NCI-H2171 (cell line): ENCODE measurements at places on chromosomes 13 and 19.

- no peak for DNase-seq
Observed at GRCh38 chr19:31232180-31232579, 117.1 kb downstream of the TSHZ3 start.

- DNase-seq: no peak
Observed at GRCh38 chr13:66347486-66348117, 882.5 kb downstream of the PCDH9 start.

DNA sequence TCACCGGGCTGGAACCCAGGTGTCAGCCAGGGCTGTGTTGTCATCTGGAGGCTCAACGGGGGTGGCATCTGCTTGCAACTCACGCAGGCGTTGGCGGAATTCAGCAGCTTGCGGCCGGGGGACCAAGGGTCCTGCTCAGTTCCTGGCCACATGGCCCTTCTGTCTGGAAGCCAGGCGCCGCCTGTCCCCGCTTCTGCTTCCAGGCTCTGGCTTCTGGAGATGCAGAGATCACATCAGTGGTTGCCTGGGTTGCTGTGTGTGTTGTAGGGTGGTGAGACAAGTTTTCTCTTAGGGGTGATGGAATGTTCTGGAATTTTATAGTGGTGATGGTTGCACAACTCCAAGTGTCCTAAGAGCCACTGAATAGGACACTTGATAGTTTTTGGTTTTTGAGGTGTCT lies 5.0 kb downstream of the ADAT3 start:
- no peak for DNase-seq

DNA sequence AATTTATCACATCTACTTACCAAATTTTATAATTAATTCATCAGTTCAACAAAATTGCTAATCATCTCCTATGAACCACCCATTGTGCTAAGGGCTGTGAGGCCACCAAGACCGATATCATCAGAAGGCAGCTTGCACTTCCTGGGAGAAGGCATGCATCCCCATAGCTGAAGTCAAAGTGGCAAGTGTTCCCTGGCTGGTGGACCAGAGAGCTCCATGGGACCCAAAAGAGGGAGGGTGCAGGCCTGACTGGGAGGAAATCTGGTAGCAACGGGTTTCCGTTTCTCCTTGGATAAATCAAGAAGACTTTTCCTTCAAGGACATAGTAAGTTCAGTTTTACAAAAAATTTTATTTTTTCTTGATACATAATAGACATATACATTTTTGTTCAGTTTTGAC lies 325.2 kb downstream of the FGF9 start:
- no peak for DNase-seq

- DNase-seq: no peak
Observed at GRCh38 chr19:49393881-49394280, 5.8 kb downstream of the KASH5 start.

GRCh38 chr19:54674021-54674617 lies 11.3 kb downstream of the LILRB4 start:
- DNase-seq: no peak

DNA sequence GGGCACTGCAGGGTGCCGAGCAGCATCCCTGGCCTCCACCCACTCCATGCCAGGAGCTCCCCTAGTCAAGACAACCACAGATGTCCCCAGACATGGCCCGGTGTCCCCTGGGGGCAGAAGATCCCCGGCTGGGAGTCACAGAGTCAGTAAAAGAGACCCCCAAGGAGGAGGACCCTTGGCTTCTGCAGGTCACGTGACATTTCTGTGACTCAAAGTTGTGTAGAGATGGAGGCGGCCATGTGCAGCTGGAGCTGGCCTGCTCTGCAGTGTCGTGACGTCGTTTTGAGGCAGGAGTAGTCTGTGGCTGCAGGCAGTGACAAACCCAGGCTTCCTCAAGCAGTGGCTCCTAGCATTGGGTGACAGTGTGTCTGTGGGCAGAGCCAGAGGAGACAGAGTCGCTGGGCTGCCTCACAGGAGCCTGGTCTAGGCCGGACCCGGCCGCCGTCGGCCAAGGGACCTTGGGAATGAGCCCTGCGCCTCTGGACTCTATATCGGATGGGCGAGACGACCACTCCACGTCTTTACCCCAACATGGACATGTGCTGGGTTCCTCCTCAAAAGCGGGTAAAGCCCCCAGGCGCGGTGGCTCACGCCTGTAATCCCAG lies 7.7 kb upstream of the DIRAS1 start:
- no peak for DNase-seq

DNA sequence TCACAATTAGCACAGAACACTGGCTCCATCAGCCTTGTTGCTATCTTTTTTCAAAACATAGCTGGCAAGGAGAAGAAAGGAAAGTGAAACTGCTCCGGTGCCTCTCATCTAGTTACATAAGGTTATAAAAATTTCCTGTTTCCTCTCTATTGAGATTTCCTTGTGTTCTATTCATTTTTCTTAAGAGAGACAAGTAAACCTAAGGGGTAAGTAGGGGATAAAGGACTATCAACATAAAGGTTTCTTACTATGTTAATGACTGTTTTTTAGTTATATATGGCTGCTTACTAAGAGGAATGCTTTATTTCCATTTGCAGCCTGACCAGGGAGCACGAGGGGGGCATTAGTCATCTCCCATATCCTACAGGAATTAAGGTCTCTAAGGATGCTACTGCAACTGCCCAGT lies 73.2 kb upstream of the MLNR start:
- no peak for DNase-seq

GRCh38 chr13:28583651-28584091 lies 75.3 kb upstream of the POMP start:
- DNase-seq: no peak

DNA sequence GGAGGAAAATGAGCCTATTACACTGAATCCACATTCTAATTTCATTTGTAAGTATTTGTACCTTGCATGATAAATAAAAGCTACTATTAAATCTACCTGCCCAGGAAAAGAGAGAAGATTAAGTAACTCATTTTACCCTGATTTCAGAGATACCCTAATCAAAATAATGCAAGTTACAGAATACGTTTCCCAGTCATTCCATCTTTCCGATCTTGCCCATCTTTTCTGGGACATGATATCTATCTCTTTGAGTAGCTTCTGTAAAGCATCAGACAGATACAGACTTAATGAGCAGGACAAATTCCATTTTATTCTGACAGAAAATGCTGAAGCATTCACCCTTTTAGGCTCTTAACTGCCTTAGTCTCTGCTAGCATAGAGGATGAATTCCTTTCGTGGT lies 56.6 kb downstream of the SPRY2 start:
- no peak for DNase-seq

DNA sequence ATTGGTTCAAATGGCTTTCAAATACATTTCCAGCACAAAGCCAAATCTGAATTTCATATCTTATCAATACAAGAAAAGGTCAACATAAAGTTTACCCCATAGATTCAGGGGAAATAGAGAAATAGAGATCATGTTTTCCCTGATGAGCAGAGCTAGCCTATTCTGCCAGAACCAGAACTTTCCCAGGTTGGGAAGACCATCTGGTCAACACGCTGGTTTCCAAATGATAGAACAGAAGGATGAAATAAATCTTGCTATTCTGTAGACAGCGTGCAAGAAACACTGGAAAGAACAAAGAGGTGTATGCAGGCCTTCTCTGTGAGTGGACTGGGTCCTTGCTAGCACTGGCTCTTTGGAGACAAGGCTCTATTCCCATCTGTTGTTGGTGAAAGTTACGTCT lies 350.6 kb downstream of the NDFIP2 start:
- DNase-seq: no peak

- no peak for DNase-seq
Observed at GRCh38 chr19:15129856-15130585, 22.8 kb downstream of the SYDE1 start.

GRCh38 chr19:48424694-48425219 lies 21.0 kb upstream of the GRWD1 start:
- no peak for DNase-seq

GRCh38 chr19:41367848-41368301 lies 3.9 kb upstream of the B9D2 start:
- DNase-seq: no peak

GRCh38 chr19:13463296-13463695 lies 43.0 kb downstream of the CACNA1A start:
- DNase-seq: no peak

- no peak for DNase-seq
Observed at GRCh38 chr13:99153219-99153618, 47.4 kb upstream of the UBAC2 start.

DNA sequence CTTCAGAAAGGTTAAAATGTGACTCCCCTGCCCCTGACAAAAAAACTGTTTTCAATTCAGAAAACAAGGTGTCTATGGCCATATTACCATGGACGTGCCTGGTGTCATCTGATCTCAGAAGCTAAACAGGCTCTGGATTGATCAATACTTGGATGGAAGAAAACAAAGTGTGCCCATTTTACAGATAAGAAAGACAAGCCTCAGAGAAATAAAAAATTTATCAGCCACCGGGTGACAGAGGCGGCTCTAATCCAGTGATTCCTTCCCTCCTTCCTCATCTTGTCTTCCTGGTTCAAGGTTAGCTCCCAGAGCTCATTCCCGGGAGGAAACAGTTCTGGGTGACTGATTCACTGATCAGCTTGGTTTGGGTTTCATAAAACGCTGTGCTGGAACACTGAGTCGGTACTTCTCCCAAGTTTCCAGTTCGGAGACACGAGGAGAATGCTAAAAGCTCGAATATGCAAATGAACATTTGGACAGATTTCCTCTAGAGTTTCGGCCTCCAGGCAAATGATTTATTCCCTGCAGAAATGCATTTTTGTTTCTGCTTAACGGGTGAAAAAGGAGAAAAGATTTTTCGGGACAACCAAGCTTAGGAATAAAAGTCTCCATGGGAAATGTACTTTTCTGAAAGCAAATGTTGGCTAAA lies 211.2 kb downstream of the UQCRFS1 start:
- no peak for DNase-seq

DNA sequence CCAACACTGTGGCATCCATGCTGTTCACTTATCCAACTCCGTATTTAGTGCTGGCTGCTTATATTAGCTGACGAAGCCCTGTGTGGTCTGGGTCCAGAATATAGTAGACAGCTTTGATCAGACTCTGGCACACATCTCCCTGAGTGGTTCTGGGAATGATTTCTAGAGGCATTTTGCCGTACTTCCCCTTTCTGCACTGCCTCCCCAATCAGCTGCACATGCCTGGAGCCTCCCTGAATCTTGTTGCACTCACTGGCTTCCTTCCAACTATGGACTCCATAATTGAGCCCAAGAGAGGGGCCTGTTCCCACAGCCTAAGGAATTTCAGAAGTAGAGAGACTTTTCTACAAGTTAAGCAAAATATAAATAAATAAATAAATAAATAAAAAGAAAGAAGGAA lies 30.4 kb upstream of the PCDH8 start:
- no peak for DNase-seq

DNA sequence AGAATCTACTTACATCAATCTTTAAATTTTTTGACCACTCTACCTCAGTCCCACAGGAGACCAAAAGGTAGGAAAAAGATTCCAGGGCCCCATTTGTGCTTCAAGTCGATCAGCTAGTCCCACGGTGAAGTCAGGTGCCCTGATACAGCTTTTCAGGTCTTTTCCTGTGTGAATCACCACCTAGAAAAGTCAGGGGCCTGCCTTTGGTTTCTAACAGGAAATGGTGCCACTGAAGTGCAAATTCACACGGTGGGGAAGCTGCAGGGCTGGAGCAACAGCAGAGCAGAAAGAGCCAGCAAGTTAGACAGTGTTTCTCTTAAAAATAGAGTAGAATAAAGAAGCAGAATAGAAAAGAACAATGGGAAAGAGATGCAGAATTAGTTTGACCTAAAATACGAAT lies 107.5 kb downstream of the KLF12 start:
- DNase-seq: no peak

DNA sequence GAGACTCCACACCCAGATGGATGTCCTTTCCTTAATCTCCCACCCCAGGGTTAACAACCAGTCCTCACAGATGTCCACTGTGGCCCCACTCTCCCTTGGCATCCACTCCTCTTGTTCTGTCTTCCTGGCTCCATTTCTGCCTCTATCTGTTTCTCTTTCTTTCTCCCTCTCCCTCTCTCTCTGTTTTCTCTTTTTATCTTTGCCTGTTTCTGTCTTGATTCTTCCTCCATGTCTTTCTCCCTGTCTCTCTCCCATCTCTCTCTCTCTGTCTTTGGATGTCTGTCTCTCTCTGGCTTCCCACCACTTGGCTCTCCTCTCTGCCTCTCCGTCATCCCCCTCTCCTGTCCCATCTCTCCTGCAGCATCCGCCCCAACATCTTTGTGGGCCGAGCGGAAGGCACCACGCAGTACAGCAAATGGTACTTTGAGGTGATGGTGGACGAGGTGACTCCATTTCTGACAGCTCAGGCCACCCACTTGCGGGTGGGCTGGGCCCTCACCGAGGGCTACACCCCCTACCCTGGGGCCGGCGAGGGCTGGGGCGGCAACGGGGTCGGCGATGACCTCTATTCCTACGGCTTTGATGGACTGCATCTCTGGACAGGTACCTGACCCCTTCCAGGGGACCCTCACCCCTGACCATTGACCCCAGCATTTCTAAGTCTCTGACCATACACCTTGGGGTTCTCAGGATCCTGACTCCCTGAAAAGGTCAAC lies 24.4 kb downstream of the RYR1 start:
- no peak for DNase-seq

GRCh38 chr13:73684286-73684685 lies 449.9 kb downstream of the KLF12 start:
- DNase-seq: no peak

DNA sequence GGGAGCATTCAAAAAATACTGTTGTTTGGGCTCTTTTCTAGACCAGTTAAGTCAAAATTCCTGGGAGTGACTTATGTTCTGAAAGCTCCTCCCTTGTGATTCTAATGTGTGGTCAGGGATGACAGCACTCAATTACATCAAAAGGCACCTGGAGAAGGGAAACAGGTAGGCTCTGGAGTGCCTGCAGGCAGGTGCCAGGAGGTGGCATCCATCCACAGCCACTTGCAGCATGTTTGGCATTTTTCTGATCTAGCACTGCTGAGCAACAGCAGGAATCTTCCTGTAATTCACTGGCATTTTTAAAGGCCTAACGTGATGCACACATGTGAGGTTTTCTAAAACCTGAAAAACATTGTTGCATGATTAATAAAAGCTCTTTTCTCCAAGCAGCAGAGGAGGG lies 94.6 kb downstream of the CCNA1 start:
- DNase-seq: no peak

DNA sequence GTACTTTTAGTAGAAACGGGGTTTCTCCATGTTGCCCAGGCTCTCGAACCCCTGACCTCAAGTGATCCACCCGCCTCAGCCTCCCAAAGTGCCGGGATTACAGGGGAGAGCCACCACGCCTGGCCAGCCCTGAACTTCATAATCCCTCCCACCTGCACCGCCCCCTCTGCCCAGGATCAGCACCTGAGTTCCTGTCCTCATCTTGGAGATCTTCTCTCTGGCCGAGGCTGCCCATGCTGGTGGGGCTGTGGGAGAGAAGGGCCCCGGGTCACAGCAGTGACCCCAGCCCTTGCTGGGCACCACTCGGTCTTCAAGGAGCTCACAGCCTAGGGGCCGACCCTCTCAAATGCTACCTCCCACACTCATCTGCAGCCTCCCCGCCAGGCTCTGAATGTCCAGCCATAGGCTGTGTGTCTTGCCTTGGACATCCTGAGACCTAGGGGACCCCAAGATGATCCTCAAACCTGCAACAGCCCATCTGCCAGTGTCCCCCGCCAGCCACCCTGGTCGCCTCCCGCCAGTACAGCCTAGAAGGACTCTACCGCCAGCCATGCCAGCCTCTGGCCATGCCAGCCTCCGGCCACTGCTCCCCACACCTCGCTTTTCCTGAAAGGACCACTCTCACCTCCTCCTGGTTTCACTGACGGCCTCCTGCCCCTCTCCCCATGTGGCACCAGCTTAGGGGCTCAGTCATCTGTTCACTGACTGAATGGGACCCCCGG lies 1.5 kb downstream of the ATP8B3 start:
- no peak for DNase-seq

GRCh38 chr19:9219489-9219888 lies at the start of gene OR7D4:
Gene OR7D4 (minus strand): TSS chr19:9219589. CDS start chr19:9214837, 4,752 bp downstream.
- DNase-seq: no peak
